ENCODE measurements at places on chromosomes 2 and 18.

DNA sequence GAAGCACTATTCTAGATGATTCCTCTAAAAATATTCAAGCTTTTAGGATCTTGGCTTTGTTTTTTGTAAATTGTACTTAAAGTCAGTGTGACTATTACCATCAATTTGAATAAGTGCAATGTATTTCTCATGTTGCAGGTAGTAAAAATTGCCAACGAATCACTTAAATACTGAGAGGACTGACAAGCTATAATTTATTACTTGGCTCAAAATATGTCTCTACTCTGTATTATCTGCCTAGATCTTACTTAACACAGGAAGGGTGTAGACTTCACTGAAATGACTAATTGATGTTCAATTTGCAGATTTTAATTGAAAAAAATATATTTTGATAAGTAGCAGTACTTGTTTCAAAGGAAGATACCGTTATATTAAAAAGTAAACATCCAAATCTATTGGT is 202.3 kb downstream of the SLC8A1 start:
- no peak for DNase-seq

GRCh38 chr2:220756653-220757052 is 815.5 kb downstream of the EPHA4 start:
- DNase-seq: no peak

DNA sequence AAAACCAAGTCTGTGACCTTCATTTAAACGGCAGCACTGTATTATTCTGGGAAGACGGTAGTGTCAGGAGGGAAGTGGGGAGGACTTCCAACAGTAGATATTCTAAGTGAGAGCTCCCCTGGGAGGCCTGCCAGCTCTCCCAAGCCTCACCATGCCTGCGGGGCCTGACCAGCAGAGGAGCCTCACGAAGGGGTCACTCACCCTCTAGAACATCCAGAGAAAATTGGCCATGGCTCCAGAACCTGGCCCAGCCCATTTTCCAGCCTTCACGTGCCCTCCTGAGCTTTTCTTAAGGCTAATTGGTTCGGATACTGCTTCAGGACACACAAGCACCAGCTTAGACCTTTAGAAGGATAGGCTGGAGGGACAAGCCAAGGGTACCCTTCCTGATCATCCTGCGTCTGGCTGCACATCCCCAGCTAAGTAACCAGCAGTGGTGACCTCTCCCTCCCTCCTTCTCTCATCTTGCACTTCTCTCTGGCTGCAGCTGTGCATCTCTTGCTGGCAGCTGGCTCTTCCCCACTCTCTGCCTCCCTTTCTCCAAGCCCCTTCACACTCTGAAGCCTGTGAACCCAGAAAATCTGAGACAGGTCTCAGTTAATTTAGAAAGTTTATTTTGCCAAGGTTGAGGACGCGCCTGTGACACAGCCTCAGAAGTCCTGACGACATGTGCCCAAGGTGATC is 120.1 kb upstream of the PKDCC start:
- no peak for DNase-seq

- no peak for DNase-seq
Measured at GRCh38 chr2:101706819-101707177, 9.3 kb downstream of the MAP4K4 start.

GRCh38 chr2:100889286-100889685 is 69.3 kb downstream of the NPAS2 start:
- no peak for DNase-seq

- no peak for DNase-seq
Measured at GRCh38 chr2:46411245-46411641, 68.1 kb upstream of the TMEM247 start.

DNA sequence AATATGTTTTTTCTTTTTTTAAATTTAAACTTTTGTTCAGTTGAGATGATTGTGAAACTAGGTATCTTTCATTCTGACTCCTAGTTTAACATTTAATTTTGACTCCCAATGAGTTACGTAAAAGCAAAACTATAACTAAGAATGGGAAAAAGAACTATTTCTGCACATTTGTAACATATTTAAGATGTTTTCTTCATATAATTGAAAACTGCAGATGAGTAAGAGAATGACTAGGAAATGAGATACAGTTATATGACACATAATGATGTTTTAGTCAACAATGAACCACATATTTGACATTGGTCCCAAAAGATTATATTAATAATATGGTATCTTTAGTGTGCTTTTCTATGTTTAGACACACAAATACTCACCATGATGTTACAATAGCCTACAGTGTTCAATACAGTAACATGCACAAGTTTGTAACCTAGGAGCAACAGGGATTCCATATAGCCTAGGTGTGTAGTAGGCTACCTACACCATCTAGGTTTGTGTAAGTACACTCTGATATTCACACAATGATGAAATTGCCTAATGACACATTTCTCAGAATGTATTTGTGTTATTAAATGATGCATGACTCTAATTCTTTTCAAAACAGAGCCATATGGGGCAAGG is 12.6 kb downstream of the ERMN start:
- DNase-seq: no peak

- no peak for DNase-seq
Measured at GRCh38 chr2:32851777-32852439, 94.8 kb upstream of the LTBP1 start.

DNA sequence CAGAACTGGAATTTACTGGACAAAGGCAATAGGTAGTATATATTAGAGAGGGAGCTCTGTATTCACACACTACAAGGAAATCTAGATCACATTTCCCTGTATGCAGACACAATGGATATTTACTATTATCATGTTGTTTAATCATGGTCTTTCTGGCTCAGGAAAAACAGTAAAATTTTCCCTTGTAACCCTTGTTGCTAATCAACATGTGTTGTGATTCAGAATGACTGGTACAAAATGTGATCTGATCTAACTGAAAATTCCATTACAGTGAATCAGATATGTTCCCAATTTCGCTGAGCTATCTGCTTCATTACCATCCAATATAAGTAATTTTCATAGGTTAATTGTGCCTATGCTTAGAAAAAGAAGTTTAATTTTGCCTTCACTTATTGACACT is 1109.7 kb downstream of the LRP1B start:
- no peak for DNase-seq

GRCh38 chr2:54572636-54573536 is 116.8 kb downstream of the SPTBN1 start:
- no peak for DNase-seq

- no peak for DNase-seq
Measured at GRCh38 chr2:74747411-74748080, 86.4 kb upstream of the HK2 start.

DNA sequence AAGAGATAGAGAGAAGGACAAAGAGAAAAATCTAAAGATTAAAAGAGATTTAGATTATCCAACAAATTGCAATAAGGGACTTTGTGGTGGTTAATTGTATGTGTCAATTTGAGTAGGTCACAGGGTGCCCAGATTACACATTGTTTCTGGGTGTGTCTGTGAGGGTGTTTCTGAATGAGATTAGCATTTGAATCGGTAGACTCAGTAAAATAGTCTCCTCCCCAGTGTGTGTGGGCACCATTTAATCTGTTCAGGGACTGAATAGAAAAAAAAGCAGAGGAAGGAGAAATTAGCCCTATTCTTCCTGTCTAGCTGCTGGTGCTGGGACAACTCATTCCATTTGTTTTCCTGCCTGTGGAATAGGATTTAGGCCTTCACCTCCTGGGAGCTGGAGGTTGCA is 339.8 kb upstream of the EPHA4 start:
- no peak for DNase-seq

GRCh38 chr2:144162652-144163051 is 357.3 kb downstream of the ZEB2 start:
- DNase-seq: no peak

DNA sequence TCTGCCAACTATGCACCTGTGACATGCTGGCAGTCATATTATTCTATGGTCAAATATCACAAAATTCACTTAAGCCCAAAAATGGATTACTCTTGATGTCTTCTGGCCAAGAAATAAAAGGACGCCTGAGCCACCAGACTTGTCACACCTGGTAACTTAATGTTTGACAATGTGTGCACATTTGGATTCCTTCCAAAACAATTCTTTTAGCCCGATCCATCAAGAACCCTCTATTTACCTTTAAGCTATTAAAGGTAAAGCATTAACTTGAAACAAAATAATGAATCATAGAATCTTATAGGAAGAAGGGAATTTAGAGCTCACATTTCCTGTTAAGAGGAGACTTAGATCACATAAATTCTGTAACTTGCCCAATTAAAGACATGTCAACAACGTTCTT is 46.5 kb upstream of the NFU1 start:
- DNase-seq: no peak

GRCh38 chr2:224127871-224128501 is 88.9 kb upstream of the SERPINE2 start:
- no peak for DNase-seq

- no peak for DNase-seq
Measured at GRCh38 chr2:161230959-161231358, 70.7 kb downstream of the TANK start.

GRCh38 chr2:239482778-239483712 is 82.2 kb upstream of the HDAC4 start:
- no peak for DNase-seq

DNA sequence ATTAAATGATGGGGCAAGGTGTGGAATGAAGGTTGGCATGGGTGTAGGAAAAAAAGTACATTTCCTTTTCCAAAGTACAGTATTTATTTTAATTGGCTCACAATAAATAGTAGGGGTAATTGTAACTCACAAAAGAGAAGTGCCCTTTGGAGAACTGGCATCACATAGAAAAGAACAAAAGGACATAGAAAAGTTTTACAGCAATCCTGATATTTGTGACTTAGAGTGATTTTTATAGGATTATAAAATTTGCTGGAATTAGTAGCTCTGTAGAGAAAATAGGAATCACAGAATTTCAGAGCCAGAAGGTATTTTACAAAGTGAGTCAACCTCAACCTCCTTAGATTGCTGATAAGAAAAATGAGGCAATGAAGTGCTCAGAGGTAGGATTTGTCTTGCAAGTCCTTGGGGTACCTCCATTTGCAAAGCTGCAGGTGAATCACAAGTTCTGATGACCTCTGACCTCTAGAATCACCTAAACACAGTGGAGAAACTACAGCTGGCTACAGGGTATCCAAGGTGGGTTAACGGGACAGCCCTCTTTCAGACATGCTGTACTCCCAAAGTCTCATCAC is 133.6 kb downstream of the SOCS6 start:
- DNase-seq: no peak

DNA sequence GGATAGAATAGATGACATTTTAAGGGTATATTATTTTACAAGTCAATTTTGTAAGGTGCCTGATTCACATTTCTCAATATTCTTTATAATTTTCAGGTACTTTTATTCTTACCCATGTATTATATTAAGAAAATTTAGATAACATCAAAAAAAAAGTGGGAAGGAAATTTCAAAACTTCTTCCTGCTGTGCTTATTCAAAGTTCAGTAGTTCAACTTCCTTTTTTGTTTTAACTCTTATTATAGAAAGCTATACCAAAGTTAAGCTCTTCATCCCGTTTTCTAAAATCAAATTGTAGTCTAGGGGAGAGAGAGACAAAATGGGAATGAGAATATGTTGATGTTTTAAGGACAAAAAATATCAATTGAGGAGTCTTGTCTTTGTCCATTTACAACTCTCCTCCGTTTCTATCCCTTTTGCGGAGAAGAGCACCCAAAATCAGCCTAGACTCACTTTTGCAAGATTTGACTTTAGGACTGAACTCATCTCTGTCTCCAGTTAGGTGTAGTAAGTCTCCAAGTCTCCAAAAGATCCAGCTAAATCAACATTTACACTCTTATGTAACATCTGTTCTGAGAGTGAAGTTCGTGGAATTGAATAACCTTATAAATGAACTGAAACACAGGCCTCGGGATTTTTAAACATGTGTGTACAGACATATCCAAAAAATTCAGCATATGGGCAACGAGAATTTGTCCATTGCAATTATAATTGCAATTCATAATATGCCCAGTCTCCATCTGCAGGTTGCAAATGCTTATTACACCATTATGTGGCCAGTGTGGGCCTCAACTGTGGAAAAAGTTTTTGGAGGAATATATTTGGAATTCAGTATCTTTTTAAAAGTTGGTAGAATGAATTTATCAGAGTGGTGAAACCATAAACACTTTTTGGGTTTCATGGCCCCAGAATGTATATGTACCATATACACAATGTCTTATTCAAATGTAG is 23.9 kb downstream of the FAM124B start:
- no peak for DNase-seq

GRCh38 chr2:133607679-133608078 is 39.4 kb upstream of the NCKAP5 start:
- no peak for DNase-seq

GRCh38 chr2:1418566-1418965 is 5.3 kb downstream of the TPO start:
- no peak for DNase-seq

DNA sequence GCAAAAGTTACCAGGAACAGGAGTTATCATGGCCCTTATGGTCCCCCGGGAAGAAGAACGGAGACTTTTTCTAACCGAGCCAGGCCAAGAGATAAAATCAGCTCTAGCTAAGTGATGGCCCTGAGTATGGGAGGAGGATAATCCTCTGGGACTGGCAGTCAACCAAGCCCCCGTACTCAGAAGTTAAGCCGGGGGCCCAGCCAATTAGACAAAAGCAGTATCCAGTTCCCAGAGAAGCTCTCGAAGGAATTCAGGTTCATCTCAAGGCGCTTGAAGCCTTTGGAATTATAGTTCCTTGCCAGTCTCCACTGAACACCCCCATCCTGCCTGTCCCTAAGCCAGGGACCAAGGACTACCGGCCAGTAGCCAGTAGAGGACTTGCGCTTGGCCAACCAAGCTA is 365.3 kb upstream of the TCF4 start:
- no peak for DNase-seq

- no peak for DNase-seq
Measured at GRCh38 chr2:32865399-32866068, 81.2 kb upstream of the LTBP1 start.

DNA sequence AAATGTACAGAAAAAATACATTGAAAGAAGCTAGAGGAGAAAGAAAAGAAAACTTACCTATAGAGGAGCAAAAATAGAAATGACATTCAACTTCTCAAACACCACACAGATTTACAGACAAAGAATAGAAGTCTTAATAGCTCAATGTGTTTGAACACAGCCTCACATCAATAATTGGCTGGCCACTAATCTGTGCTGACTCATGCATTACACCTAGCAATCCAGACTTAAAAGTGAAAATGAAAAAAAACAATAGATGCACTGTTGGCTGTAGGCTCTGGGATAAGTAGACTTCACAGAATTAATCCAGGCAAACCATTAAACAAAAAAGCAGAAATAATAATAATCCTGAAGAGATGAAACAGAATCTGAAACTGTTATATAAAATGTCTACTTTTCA is 961.3 kb upstream of the CELF4 start:
- DNase-seq: no peak
